ENCODE measurements at places on chromosomes 2 and 18.

DNA sequence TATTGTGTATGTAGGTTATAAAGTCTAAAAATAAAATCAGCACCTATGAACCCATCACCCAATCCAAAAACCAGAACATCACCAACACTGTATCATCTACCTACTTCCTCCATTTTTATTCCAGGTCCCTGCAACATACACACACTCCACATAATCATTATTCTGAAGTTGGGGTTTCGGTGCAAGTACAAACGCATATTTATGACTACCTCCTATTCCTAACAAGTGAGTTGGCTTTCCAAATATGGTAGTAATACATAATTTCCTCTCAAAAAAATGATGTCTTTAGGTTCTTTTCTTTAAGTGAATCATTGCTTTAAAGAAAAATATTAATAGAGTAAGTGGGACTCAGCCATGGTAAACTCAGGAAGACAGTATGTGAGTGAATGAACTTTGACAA, 3.3 kb downstream of the ACVR1 start:
- DNase-seq, result no peak

DNA sequence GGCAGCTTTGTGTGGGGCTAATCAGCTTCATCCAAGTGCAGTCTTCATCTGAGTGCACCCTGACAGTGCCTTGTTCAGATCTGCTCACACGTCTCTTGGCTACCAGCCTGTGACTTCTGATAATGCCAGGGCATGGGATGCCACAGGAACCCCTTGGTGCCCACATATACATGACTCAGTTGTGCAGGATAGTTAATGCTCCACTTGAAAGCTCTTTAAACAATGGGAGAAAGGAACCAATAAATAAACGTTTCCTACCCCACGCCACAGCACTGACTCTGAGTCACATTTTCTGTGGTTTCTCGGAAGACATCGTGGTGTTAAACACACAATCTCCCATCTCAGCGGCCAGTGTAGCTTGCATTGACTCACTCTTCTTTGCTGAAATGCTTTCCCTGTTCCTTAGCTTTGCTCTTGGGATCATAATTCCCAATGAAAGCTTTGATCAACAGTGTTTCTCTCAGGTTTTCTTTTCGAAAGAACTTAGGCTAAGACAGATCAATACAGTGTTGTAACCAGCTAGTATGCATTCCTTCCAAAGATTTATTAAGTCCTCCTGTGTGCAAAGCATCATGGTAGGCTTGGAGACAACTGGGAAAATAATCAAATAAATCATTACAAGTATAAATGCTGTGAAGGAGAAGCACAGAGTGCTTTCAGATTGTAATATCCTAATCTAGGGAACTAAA, 142.0 kb downstream of the COPS8 start:
- DNase-seq, result no peak

GRCh38 chr18:58691256-58691655, 20.0 kb downstream of the MALT1 start:
- DNase-seq, result no peak

GRCh38 chr18:25832001-25832604, 258.3 kb downstream of the SS18 start:
- peak; percentile 62 for DNase-seq

- peak; percentile 13 for DNase-seq
These were observed 63.4 kb upstream of the OTOS start for GRCh38 chr2:240203788-240204270.

- no peak for DNase-seq
These were observed 53.4 kb downstream of the CD28 start for GRCh38 chr2:203759690-203760365.

GRCh38 chr2:164896226-164896625, 54.6 kb upstream of the COBLL1 start:
- no peak for DNase-seq

- DNase-seq, result no peak
These were observed 146.8 kb upstream of the PGAP1 start for GRCh38 chr2:197073270-197073669.

GRCh38 chr18:77300579-77300978, 50.9 kb downstream of the GALR1 start:
- no peak for DNase-seq
